Activated T-cell treated with anti-CD3 and anti-CD28 coated beads for 1 hour (primary cell): ENCODE measurements at places on chromosomes 12 and 14.

GRCh38 chr12:115132905-115133304 lies 448.9 kb upstream of the TBX3 start:
- DNase-seq, result no peak

- DNase-seq, result no peak
Measured at GRCh38 chr12:4045786-4046494, 172.7 kb upstream of the PARP11 start.

GRCh38 chr12:111024205-111024801 lies 103.9 kb upstream of the MYL2 start:
- peak; percentile 42 for DNase-seq

DNA sequence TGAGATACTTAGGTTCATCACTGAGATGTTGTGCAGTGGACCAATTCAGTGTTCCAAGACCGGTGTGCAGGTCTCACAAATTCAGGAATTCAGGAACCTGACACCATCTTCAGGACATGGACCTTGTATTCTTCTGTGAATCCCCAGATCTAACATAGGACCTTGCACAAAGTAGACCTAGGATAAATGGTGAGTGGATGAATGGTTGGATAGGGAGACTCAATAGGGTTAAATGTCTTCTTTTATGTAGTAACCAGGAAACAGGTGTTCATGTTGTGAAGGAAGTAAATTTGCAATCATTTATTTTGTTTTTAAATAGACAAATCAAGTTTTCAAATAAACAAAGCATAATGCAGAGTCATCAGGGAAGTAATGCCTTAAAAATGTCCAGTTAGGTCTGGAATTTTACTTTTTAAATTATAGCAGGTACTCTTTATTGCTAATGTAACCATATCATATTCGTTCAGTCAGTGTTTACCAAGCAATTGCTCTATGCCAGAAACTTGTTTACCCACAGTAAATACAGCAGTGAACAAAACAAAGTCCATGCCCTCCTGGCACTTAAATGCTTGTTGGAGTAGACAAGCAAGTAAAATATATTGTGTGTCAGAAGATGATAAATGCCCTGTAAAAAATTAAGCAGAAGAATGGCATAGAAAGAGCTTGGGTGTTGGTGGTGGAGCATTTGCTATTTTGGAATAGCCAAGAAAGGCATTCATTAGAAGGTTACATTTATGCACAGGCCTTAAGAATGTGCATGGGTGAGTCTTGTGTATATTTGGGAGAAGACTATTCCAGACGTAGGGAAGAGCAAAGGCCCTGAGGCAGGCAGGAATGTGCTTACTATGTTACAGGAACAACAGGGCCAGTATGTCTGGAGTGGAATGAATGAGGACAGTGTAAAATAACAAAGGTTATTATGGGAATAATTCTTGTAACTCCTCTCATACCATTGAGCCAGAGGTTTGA lies 26.3 kb downstream of the RXYLT1 start:
- DNase-seq, result no peak

DNA sequence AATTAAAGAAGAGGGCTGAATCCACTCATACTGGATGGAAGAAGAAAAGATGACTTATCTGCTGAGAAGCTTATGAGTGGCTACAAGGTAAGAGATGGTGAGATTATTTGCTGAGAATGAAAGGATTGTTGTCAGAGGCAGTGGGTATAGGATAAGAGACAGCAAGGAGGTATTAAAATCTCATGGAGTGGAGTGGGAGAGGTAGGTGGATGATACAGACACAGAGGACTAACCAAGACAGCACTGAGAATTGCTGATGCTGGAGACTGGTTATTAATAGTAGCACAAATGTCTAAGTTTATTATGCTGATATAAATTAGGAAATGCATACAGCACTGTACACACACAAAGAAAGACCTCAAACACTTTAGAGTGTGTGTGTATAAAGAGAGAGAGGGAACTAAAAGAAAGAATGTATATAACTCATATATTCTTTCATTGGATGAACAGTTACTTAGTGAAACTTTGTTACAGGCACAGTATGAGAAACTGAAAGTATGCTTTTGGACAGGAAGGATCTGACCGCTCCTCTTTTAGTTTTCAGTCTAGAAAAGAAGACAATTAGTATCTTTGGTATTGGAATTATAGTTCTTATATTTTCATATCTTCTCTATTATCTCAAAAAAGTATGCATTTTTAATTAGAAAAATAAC lies 543.1 kb downstream of the LRFN5 start:
- no peak for DNase-seq
